Activated CD4-positive, CD25-positive, alpha-beta regulatory T cell (primary cell): ENCODE measurements at places on chromosomes 13 and 19.

GRCh38 chr19:54183431-54183830 lies 5.9 kb downstream of the MBOAT7 start:
- no peak for DNase-seq

DNA sequence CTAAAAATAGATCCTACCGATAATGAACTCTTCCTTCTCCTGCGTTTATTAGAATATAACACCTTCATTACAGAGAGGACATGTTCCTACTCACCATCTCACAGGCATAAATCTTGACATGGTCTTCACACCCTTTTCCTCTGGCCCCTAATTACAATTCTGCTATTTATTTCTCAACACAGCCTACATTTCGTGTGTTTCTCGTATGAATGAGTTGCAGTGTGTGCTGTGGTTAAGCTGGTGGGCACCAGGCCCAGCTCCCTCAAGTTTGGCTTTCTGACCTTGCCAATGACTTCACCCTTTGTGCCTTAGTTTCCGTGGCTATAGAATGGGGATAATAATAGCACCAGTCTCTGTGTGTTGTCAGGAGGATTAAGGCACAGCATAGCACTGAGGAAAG lies 12.3 kb upstream of the KATNAL1 start:
- DNase-seq = no peak

- peak; percentile 67 for DNase-seq
Observed at GRCh38 chr19:50724522-50725217, 1.5 kb downstream of the CLEC11A start.

- DNase-seq = no peak
Observed at GRCh38 chr13:38693641-38694040, 6.8 kb downstream of the FREM2 start.

DNA sequence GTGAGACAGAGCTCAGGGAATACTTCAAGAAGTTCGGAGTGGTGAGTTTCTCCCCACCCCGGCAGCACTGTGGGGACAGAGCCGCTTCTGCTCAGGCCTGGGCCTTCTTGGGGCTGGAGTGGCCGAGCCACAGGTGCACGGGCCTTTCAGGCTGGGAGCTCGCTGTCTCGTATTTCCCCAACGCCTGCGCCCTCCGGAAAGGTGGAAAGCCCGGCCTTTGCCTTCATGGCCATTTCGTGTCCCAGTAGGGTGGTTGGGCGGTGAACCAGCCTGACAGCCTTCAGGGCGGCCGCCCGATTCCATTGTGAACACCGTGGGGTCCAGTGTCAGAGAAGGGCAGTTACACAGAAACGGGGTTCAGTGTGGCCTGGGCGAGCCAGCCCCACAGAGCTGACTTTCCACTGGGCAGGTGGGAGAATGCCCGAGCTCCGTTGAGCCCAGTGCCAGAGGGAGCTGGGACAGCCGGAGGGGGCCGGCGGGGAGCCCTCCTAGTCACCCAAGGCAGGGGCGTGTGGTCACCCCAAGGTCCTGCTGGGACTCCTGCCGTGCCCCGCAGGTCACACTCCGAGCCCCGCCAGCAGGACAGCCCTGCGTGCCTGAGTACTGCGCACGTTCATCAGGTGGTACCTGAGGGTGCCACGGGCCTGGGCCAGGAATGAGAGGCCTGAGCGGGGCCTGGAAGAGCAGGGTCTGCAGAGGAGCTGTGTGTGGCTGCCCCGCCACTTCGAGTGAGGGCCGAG lies 14.0 kb downstream of the DAZAP1 start:
- DNase-seq = no peak

GRCh38 chr13:114339857-114340534 lies 25.7 kb downstream of the CHAMP1 start:
- no peak for DNase-seq

DNA sequence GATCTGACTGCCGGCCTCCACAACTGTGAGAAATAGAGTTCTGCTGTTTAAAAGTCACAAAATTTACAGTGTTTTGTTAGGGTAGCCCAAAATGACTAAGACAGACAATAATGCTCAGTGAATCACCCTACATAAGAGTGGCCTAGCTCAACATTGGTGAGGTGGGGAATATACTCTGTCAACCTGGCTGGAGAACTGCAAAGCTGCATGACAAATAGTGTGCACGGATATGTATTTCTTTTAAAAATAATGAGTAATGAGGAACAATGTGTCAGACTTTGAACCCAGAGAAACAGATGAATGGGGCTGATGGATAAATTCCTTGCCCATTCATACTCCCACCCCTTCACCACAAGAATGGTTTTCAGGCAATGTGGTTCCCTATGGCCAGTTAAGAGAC lies 372.4 kb downstream of the SUCLA2 start:
- DNase-seq = no peak

GRCh38 chr19:44585371-44586133 lies 27.8 kb upstream of the IGSF23 start:
- DNase-seq = no peak

DNA sequence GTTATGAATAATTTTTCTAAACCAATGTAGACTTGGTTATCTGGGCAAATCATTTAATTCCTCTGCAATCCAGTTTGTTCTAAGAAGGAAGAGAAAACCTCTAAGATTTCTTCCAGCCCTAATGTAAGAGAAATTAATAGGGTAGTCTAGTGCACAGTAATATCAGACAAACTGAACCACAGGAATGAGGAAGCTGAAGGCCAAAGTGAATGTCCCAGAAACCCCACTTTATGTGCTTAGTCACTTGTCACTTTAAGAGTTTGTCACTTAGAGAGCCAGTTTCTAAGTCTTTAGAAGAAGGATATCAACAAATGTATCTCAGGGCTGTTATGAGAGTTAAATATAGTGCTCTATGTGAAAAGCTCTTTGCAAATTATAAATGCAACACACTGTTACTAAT lies 750.6 kb downstream of the DIAPH3 start:
- DNase-seq = no peak
